ENCODE measurements at places on chromosomes 12 and 14.

DNA sequence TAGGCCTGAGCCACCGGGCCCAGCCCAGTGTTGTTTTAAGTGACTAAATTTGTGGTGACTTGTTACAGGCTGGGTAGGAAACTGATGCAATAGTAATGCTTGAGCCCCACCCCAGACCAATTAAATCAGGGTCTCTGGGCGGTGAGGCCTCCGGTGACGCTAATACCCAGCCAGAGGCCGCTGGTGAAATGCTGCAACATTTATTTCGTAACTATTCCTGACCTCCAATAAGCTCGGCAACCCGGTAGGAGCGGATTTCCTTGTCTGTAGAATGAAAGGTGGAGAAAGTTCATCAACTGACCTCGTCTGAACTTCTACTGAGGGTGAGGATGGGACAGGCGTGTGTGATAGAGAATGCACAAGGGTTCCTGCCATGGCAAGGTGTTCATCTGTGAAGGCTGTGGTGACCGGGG lies 42.3 kb downstream of the FZD10 start:
- DNase-seq: no peak

DNA sequence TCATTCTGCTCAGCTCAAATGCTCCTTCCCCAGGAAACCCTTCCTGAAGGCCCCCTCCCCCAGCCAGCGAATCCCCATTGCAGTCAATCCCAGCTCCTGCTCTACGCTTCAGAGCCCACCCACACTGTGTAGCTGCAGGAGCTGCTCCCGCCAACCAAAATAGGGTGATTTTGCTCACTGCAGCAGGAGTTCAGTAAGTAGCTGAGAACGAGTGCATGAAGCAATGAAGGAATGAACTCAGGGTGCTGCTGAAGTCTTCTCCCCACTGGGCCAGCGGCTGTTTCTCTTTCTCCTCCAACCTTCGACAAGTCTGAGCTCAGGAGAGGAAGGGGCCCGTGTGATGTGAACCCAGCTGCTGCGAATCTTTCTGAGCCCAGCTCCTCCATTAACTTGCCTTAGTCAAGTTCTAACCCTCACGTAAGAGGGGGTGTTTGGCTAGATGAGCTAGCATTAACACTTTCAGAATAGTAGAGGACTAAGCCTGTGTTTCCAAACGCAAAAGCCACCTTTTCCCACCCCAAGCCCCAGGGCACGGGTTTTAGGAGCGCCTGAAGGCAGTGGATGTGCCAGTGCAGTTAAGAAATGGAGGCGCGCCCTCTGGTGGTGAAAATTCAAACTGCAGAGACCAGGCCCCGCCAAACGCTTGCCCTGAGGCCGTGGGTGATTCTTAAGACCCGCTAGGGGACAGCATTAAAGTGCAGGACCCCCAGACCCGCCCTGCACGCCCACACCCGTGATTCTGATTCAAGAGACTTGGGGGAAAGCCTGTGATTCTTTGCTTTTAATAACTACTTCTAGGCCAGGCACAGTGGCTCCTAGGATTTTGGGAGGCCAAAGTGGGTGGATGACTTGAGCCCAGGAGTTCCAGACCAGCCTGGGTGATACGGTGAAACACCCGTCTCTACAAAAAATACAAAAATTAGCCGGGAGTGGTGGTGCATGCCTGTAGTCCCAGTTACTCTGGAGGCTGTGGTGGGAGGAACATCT lies 11.9 kb upstream of the SERPINA4 start:
- peak; percentile 62 for DNase-seq

- DNase-seq: no peak
Measured at GRCh38 chr12:31519511-31519910, 71.4 kb downstream of the DENND5B start.

DNA sequence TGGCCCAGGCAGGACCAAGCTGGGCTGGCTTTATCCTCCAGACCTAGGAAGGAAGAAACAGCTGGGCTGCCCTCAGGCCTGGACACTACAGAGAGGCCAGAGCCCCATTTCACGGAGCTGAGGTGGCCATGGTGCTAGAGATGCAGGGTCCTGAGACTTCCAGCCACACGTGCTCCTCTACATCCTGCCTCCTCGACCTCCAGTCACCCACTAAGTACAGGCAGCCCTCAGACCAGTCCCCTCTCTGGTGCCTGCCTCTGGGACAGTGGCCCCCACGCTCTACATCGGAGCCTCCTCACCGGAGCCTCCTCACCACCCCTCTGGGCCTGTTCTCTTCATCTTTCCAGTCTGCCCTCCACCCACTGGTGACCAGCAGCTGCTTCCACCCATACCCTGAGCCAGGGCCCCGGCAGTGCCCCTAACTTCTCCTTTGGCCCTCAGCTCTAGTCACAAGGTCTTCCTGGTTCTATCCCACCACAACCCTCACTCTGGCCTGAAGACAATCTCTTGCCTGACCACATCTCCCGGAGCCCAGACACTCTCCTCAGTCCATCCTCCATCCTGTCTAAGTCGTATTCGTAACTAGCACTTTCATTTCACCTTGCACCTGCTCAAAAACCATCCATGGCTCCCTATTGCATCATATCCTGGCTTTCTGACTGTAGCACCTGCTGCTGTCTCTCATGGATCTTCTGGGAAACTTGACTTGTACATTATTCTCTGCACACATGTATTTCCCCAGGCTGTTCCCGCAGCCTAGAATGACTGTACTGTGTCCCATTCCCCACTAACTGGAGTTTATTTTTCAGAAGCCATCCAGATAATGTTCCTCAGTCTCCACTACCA lies 43.9 kb downstream of the DIO3 start:
- DNase-seq: no peak

GRCh38 chr12:121918679-121919038 lies 267 bp downstream of the CFAP251 start:
- DNase-seq: no peak

DNA sequence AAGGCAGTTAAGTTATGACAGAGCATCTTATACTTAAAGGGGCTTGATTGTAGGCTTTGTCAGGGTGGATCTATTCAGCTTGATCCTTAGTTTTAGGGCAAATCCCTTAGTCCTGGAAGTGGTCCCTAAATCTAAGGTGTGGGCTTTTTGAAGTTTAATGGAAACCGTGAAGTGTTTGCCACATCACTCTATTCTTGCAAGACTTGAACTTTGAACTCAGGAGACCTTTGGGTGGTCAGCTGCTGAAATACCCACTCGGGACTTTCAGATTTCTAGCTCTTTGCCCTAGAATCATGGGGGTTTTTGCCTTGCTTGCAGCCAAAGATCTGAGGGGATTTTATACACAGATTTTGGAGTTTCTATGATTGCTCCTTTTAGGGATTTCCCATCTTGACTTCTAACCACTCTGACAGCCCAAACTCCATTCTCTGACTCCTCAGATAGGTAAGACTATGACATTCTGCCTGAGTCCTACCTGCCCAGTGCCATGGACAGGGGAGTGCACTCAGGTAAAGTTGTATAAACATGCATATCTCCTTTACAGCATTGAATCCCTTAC lies 39.9 kb downstream of the SNAPC1 start:
- no peak for DNase-seq

- DNase-seq: no peak
Measured at GRCh38 chr12:115078990-115079389, 395.0 kb upstream of the TBX3 start.

DNA sequence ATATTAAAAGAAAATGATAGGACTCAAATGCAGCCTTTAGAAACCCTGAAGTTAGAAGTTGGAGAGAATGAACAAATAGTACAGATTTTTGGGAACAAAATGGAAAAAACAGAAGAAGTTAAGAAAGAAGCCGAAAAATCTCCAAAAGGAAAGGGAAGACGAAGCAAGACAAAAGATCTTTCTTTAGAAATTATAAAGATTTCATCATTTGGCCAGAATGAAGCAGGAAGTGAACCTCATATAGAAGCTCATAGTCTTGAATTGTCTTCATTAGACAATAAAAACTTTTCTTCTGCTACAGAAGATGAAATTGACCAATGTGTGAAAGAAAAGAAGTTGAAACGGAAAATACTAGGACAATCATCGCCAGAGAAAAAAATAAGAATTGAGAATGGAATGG lies 31.4 kb upstream of the TOMM20L start:
- DNase-seq: no peak

DNA sequence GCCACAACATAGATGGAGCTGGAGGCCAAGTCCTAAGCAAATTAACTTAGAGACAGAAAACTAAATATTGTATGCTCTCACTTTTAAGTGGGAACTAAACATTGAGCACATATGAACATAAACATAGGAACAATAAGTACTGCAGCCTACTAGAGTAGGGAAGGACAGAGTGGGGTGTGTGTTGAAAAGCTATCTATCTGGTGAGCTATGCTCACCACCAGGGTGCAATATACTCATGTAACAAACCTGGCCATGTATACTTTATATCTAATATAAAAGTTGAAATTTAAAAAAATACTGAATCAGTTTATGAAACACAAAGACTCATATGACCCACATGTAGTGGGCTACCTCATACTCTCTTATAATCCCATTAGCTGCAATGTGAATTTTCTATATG lies 1305.0 kb downstream of the LRFN5 start:
- DNase-seq: no peak

DNA sequence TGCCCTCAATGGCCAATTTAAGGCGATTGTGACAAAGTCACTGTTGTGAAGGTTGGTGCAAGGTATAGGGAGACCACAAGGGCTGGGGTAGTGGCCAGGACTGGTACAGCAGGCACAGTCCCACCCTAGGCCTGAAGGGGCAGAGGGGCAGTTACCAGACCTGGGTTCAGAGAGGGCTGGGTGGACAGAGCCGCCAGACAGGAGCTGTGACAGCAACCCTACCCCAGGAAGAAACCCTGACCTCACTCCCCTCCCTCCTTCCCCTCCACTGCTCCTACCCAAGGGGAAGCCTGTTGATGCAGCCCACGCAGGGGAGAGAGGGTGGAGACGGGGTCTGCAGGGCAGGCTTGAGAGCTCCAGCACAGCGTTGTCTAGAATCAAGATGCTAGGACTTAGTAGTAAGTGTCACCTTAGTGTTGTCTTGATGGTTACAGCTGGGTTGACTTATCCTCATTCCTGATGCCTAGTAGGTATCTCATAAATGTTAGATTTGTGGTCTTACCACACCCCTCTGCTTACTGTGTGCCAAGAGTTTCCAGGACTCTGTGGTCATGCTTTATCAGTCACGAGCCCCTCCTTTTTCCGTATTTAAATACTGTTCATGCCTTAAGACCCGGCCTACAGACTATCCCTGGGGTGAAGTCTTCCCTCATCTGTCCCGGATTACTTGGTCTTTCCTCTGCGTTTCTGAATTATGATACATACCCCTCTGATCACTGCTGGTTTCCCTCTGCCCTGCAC lies 14.4 kb downstream of the EML1 start:
- DNase-seq: no peak

DNA sequence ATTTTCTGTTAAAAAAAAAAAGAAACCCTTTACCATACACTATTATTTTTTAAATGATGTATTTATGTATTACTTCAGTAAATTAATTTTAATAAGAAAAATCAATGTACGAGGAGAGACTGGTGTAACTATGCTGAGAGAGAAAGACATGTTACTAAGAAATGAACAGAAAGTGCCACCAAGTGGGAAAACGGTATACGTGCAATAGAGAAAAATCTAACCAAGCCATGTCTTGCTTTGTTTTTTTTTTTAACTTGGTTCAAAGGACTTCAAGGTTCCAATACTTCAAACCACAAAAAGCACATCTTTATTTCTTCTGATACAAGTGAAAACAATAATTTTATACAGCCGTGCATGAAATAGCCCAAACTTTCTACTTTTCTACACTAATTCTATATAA lies 22.9 kb downstream of the NDUFA12 start:
- DNase-seq: no peak

DNA sequence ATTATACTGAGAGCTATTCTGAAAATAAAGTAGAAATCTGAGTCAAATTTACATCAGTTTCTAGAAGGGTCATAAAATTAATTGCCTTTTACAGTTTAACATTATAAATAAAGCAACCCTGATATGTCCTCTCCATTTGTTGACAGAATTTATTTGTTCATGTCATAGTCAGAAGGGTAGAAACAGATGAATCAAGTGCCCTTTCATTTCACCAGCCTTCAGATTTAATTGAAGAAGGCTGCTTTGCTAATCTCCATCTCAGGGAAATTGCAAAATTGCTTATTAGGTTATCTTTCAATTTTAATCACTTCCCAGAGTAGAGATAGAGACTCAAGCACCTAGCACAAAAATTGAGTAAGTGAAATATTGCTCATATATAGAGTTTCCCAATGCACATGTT lies 76.8 kb downstream of the ATXN7L3B start:
- DNase-seq: no peak

- no peak for DNase-seq
Measured at GRCh38 chr14:91654836-91655235, 77.0 kb downstream of the CATSPERB start.

- DNase-seq: peak; percentile 11
Measured at GRCh38 chr14:39430762-39431415, 1.3 kb downstream of the FBXO33 start.

DNA sequence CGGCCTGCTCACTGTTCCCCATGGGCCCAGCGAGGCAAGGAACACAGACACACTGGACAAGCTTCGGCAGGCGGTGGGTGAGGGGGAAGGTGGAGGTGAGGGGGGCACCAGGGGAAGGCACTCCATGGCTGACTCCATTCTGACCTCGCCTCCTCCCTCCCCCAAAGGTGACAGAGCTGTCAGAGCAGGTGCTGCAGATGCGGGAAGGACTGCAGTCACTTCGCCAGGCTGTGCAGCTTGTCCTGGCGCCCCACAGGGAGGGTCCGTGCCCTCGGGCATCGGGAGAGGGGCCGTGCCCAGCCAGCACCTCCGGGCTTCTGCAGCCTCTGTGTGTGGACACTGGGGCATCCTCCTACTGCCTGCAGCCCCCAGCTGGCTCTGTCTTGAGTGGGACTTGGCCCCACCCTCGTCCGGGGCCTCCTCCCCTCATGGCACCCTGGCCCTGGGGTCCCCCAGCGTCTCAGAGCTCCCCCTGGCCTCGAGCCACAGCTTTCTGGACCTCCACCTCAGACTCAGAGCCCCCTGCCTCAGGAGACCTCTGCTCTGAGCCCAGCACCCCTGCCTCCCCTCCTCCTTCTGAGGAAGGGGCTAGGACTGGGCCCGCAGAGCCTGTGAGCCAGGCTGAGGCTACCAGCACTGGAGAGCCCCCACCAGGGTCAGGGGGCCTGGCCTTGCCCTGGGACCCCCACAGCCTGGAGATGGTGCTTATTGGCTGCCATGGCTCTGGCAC lies 10.6 kb downstream of the MCRS1 start:
- no peak for DNase-seq

DNA sequence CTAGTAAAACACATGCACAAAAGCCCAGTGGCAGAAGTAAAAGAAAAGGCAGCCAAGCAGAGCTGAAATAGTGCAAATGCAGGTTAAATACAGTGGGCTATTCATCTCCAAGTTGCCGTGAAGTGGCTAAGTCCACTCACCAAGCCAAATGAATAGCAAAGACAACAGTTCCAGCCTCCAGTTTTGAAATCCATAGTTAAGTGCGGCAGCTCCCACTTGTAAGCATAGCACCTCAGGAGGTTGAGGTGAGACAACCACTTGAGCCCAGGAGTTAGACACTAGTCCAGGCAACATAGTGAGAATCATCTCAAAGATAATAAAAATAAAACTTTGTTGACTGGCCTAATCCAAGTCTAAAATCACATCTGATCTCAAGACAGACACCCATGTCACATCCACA lies 9.8 kb upstream of the PHLDA1 start:
- DNase-seq: no peak

GRCh38 chr14:25079311-25079710 lies 29.4 kb upstream of the STXBP6 start:
- no peak for DNase-seq

- DNase-seq: no peak
Measured at GRCh38 chr12:76713130-76713529, 50.8 kb upstream of the ZDHHC17 start.

Measured in germinal center (tissue), 1 donor.